ENCODE measurements at places on chromosomes 4 and X.

DNA sequence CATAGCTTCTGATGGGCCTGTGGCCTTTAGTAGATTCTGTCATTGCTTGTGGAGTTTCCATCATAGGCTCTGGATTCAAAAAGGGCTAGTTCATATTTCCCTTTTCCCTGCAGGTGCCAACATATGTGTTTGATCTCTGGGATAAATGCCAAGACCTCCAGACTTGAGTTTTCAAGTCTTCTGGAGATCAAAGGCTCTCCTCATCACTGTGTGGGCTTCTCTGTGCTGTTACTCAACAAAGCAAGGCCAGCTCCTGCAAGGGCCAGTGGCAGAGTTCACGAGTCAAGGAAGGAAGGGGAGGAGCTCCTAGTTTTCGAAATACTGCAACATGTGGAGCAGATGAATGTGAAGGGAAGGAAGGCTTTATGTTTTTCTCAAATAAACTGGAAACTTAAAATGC lies 62.7 kb upstream of the SCML1 start:
- no peak for DNase-seq

DNA sequence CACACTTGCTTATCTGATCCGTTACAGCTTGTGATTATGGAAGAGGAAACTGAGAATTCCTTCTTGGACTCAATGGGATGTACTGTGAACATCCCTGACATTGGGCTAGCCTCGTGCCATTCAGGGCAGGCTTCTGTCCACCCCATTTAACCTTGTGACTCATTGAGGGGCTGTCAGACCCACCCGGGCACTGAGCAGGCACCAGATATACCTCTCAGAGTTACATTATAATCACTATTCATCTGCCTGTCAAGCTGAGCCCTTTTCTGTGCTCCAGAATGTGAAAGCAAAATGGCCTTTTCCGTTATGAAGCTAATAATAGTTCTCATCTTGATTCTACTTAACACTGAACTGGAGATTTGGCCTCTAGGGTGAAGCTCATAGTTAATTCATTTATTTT lies 170.6 kb upstream of the SCML1 start:
- no peak for DNase-seq

- DNase-seq = no peak
Observed at GRCh38 chrX:133544115-133544514, 128.8 kb upstream of the GPC4 start.

DNA sequence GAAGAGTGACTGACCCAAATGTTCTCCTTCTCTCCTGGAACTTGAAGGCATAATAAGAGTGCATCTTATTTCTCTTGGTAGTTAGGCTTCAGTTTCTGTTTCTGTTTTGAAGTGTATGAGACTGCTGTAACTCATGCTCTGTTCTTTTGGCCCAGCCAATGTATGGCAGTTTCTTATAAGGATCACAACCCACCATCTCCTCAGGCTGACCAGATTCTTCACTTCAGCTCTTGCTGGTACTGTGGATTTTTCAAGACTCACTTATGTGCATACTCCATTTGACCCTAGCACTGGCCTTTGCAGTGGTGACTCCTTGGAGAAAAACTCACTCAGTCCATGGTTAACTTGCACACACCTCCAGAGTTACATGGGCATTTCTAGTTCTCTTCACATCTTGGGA lies 9.6 kb upstream of the YTHDC1 start:
- DNase-seq = no peak

- DNase-seq = no peak
Observed at GRCh38 chrX:46642145-46642544, 68.6 kb downstream of the CHST7 start.

- no peak for DNase-seq
Observed at GRCh38 chrX:153762626-153763173, 1.3 kb upstream of the PLXNB3 start.
